ENCODE measurements at places on chromosomes 7 and 10.
A peak's percentile ranks its signal among the peaks of the same experiment; 100 is the strongest.

DNA sequence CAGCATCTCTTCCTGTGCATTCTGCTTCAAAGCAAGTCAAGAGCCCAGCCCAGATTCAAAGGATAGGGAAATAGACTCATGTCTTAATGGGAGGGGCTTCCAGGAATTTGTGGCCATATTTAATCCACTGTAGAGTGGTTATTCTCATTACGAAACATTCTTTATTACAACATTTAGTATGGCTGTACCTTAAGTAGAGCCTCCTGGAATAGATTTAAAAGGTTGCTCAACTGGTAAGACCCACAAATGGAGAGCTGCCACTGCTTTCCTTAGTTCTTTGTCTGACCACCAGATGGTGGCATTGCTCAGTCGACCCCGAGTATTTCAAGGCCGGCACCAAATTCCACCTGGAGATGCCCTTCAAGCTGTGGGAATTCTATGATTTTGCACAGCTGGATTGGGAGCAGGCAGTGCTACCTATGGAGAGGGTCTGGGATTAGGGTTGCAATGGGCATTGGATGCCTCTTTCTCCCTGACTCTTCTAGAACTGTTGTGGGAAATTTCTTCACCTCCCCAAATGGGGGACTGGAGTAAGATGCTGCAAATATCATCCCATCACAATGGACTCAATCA lies 102.2 kb downstream of the RBM20 start:
- peak; percentile 86 for DNase-seq

- DNase-seq, result peak; percentile 9
Observed at GRCh38 chr10:61475449-61475873, 22.3 kb upstream of the TMEM26 start.

DNA sequence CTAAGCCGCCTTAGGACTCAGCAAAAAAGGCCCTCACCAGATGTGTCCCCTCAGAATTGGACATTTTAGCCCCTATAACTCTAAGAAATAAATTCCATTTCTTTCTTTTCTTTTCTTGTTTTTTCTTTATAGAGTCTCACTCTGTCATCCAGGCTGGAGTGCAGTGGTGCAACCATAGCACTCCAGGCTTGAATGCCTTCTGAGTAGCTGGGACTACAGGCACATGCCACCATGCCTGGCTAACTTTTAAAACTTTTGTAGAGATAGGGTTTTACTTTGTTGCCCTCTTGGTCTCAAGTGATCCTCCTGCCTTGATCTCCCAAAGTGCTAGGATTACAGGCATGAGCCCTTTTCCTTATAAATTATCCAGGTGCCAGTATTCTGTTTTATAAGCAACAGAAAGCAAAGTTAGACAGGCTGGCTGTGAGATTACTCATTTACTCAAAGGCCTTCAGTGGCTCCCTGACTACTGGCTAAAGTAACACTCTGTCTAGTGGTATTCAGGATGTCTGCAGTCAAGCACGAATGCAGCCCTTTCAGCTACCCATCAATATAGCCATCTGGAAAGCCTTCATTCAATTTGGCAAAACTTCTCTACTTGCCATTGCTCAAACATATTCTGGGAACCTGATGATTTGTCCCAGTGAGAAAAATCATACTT lies 128.6 kb downstream of the ICA1 start:
- DNase-seq, result no peak

DNA sequence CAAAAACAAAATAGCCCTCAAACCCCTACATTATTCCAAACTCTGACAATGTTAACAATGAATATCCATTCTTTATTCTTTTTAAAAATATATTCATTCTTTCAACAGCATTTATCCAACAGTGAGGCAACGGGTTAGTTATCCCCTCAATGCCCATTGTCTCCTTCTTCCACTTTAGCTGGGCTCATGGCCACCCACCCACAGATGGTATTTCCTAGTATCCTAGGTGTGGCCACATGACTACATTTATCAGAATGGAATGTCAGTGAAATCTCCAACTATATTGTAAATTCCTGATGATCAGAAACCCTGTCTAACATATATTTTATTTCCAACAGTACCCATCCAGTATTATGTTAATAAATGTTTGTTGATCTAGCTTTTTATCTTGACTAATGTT lies 13.6 kb downstream of the HOXA1 start:
- DNase-seq, result no peak

GRCh38 chr7:21999896-22000295 lies 54.2 kb upstream of the CDCA7L start:
- DNase-seq, result peak; percentile 89

DNA sequence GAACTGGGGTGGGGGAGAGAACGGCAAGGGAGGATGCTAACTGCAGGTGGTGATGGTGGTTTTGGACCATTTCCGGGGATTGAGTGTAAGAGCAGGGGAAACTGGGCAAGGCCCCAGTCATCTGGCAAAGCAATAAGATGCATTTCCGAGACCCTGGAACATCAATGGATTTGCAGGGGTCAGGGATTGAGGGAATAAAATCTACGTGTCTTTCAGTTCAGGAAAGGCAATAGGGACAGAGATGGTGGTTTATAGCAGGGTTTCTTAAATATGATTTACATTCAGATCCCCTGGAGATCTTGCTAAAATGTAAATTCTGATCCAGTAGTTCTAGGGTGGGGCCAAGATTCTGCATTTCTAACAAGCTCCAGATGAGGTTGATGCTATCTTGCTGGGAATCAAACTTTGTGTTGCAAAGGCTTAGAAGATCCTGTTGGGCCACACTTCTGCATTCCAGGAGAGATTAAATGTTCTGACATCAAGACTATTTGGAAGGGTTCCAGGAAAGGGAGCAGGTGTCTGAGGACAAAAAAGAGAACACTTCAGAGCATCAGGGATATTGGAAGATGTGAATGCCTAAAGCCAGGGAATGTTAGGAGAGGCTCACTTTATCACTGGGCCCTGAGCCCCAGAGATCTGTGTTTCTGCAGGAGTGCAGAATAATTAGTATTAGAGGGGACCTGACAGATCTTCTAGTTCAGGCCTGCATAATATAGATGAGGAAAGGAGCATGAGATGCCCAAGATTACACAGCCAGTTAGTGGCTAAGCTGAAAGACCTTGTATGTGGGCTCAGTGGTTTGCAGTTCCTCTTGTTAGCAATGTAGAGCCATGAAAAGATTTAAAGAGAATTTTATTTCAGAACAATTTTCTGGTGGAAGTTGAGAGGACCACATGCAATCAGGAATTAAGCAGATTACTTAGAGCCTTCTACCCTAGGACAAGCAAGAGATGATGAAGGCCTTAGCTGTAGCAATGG lies 32.4 kb downstream of the BLNK start:
- peak; percentile 73 for DNase-seq

DNA sequence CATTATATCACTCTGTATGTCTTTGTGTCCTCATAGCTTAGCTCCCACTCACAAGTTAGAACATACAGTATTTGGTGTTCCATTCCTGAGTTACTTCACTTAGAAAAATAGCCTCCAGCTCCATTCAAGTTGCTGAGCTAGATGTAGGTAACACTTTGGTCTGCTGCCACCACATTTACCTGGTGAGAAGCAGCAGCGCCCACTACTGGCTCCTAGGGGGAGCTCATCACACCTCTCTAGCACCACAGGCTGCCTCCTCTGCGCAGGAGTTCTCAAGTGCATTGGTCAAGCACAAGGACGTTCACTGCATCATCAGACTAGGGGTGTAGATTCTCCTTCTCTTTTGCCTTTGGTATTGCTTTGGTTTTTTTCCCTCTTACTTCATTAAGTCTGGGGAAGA lies 530.9 kb upstream of the AUTS2 start:
- DNase-seq, result no peak

DNA sequence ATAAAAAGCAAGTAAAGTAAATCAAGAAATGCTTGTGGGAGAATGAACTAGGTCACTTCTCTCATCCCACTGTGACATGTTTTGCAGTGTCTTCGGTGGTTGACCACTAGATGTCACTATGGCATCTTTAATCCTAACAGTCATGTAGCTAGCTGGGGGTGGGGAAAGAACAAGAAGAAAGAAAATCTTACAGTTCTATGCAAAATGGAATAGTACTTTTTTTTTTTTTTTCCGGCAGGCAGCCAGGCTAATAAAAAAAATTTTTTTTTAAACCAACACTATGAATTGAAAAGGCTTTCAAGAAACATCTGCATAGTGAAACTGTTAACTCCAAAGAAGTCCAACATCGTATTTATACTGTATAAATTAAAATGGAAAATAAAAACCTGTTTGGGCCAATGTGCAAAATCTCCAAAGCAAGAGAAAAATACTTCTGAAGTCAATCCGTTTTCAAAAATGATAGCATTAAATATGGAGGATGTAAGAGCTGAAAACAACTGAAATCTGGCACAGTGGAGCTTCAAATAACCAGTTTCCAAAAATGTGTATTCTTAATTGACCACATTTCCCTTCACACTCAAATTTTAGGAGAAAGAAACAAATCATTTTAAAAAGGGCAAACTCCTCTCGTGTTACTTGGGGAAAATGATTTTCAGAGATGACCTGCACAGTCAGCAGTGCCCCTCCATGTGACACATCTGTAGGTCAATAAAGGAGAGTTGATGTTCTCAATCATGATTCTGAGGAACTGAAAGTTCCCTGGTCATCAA lies 38.5 kb downstream of the CDK1 start:
- peak; percentile 63 for DNase-seq

GRCh38 chr10:9643782-9644181 lies 1373.9 kb upstream of the CELF2 start:
- DNase-seq, result no peak

- DNase-seq, result no peak
Observed at GRCh38 chr7:152402384-152403250, 33.2 kb downstream of the KMT2C start.

DNA sequence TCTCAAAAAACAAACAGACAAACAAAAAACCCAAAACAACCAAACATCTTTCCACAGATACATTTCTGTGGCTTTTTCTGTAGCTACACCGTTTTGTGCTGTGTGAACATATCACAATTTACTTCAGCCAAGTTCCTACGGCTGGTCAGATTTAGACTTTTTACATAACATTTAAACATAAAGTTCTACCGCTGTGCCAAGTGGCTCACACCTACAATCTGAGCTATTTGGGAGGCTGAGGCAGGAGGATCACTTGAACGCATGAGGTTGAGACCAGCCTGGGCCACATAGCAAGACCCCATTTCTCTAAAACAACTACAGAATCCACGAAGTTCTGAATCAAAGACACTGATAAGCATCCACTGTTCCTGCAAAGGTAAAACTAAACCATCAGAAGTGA lies 30.3 kb downstream of the DAGLB start:
- DNase-seq, result no peak

DNA sequence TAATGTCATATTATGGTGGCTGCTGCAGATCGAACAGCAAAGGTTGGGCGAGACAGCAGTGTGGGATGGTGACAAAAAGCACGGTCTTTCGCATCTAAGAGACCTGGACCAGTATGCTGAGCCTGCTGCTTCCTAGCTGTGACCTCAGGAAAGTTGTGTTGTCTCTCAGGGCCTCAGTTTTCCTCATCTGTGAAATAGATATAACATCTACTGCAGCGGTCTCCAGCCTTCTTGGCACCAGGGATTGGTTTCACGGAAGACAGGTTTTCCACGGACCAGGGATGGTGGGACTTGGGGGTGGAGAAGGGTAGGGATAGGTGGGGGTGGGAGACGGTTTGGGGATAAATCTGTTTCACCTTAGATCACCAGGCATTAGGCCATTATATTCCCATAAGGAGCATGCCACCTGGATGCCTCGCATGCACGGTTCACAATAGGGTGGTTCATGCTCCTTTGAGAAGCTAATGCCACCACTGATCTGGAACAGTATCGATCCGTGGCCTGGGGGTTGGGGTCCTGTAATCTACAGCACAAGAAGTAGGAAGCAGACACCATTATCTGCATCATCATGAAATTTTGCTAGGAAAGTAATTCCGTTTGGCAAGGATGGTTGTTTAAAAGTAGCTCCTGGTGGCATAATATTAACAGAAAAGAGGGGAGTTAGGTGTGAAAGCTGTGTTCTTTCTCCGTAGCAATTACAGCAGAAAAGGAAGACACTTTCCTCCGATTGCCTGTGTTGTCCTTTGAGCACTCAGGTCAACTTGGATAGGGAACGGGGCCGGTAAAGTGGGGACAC lies 10.8 kb downstream of the KLF6 start:
- DNase-seq, result no peak

DNA sequence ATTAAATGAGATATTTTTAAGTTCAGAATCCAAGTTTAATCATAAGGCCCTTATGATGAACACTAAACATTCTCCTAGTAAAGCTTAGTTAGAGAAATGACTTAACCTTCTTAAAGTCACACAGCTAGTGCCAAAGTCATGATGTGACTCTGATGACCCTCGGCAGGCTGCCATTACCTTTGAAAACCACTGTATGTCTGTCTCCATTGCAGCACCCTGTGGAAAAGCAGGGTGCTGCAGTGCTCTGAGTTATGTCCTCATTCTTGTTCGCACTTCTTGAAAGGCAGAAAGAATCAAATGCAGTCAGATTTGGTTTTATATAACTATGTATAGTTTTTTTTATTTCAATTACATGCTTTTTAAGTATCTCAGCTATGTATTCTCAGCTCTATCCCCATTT lies 105.0 kb downstream of the PHTF2 start:
- DNase-seq, result peak; percentile 55

DNA sequence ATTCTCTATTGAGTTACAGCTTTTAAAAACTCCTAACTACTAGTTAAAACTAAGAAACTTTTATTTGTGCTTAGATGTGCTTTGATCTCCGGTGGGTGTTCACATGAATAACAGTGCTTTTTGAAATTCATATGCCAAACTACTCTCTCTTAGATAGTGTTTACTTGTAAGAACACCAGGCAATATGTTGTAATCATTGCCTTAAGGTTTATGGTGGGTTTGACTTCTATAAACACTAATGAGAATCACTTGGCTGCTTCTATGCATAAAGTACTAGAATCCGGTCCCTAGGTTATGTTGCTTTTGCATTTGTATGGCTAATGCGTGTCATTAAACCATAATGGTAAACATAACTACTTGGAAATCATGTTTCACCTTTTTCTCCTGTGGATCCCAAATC lies 203.9 kb upstream of the VSTM2A start:
- DNase-seq, result no peak

All from MV-4-11 (cell line).